ENCODE measurements at places on chromosomes 7 and 10.

GRCh38 chr10:2782950-2783349 lies 284.4 kb upstream of the PFKP start:
- DNase-seq, result no peak

DNA sequence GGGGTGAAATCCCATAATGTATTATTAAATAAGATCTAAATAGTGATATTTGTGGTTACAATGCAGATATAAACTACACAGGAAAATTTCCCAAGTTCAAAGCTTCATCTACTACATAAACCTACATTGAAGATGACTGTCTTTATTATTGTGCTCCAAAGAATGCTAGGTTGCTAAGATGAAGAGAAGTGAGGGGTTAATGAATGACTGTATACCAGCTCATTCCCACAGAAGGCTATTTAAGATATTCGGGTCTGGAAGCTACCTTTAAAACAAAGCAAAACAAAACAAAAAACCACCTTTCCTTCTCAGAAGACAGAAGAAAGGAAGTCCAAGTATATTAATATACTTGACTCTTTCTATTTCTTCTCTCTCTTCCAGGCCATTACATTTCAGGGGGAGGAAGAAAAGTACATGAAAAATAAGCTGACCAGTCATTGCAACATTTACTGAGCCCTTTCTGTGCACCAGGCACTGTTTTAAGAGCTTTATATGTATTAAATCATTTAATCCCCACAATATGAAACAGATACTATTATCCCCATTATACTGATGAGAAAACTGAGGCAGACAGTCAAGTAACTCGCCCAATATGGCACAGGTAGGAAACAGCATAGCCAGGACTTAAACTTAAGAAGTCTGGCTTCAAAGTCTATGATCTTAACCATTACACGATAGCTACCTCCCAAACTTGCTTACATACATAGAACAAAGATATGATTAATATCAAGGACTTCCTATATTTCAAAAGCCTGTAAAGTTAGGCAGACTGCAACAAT lies 48.1 kb downstream of the TNPO3 start:
- DNase-seq, result no peak

DNA sequence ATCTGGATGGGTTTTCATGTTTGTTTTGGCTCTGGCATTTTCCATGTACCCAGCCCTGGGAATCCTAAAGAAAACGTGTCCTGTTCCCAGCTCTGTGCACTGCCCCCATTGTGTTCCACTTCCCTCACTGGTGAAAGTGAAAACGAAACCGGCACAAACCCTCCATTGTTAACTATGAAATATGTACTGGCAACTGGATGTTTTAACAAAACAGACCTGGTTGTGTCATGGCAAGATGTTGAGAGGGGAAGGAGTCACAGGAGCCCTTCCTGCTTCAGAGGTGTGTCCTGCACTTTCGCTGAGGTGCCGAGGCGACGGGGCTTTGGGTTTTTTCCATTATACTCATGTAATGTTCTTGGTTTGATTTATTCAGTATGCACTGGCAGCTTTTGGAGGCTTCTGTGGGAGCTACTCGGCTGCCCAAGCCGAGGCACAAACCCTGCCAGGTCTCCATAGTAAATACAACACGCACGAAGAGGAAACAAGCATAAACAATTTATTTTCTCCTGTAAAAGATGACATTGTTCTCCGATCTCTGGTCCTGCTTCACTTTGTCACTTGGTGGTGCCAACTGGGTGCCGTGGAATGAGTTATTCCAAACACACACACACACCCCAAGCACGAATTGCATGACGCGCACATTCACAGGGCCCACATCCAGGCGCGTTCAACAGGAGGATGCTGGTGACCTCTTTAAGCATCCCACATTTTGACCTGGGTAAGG lies 118.2 kb downstream of the CDK6 start:
- peak; percentile 28 for DNase-seq

GRCh38 chr10:88953662-88954061 lies 1.1 kb upstream of the ACTA2 start:
- no peak for DNase-seq

- no peak for DNase-seq
Observed at GRCh38 chr10:43282881-43283280, 16.0 kb upstream of the RASGEF1A start.

GRCh38 chr10:121595351-121595805 lies 2.9 kb downstream of the FGFR2 start:
- DNase-seq, result no peak

DNA sequence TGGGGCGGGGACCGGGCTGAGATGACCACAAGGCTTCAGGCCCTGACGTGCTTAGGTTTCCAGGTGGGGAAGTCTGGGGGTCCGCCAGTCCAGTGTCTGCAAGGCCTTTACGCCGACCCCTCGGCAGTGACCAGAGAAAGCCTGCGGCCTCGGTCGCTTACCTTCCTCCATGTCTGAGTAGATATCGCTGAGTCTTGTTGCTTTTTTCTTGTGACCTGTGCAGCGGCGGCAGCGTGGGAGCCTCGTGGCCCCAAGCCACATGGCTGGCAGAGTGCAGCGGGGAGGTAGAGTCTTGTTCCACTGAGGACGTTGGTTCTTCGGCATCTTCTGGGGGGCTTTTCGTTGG lies 329 bp downstream of the NOLC1 start:
- no peak for DNase-seq

GRCh38 chr10:15809450-15809849 lies 50.9 kb downstream of the MINDY3 start:
- DNase-seq, result no peak
